ENCODE measurements at places on chromosomes 5 and 9.

DNA sequence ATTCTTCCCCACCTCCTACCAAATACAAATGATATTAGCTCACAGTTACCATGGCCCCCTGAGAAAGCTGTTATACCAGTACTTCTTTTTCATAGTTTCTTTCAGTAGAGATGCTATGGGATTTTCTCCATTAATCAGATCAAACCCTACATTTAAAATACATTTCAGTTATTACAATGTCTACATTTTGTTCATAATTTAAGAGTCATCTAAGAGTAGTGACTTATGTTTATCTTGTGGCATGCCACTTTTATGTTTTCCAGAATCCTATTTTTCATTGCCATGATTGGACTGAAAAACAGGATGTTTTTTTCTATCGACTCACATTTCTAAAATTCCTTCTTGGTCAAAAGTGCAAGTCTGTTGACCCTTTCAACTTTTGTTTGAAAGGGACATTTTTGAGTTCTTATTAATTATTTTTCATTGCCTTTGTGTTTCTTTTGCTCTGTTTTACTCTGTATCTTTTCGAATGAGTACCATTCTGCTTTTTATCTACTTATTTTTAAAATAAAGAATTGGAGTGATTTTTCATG, 77.4 kb upstream of the ANXA1 start:
- DNase-seq = no peak

DNA sequence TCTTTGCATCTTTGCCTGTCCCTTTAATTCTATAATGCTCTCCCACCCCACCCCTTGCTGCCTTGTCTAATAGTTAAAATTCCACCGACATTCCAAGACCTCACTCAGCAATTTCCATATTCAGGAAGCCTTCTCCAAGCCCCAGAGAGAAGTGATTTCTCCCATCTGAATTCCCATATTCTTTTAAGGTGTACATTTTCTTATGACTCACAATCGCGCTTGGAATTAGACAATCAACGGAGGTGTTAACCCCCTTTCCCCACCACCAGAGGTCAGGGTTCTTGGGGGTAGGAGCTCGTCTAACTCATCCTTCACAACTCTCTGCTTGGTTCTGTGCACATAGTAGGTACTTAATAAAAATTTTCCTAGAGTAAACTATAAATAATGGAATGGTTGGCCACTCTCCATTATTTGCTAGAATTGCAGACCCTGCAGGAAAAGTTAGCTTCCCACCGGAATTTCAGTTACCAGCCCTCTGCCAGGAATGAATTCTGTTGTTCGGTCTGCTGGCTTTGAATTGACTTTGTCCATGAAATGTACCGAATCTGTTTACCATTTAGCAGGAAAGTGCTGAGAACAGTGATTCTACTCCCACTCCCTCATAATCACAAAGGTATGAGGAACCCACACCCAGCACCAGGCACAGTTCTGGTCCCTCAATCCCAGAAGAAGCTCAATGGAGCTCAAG, 5.0 kb downstream of the KCNIP1 start:
- DNase-seq = no peak

GRCh38 chr5:24245821-24246220, 399.0 kb downstream of the CDH10 start:
- DNase-seq = no peak

DNA sequence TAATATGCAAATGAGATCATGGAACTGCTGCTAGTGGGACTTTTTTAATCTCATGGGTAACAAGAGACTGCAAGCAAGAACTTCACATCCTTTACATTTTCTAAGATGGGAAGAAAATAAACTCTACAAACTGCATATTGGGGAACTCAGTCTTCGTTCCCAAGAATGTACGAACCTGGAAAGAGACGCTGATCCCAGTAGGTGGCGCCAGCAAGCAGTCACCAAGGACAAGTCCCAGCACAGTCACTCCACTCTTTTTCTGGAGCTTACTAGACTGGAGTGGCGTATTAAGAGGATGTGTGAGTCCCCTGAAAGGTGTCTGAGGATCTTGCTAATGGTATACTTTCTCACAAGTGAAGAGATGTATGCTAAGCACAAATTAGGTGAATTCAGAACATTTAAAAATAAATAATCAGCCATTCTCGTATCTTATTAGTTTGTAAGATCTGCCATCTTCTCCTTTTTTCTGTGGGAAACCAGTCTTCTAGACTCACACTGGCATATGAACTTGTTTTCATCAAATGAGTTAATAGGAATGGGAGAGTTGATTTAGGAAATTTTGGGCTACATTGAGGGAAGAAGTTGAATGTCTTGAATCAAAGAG, 16.0 kb upstream of the PUM3 start:
- DNase-seq = no peak

- no peak for DNase-seq
Observed at GRCh38 chr9:134243778-134244467, 79.6 kb upstream of the RNU6ATAC start.

- DNase-seq = no peak
Observed at GRCh38 chr5:143592648-143593047, 189.2 kb upstream of the NR3C1 start.

Data from stimulated activated CD4-positive, alpha-beta T cell treated with anti-CD3 and anti-CD28 coated beads, TNF-alpha, amount 100 ng/mL, for 1 hour (primary cell).